RWPE1 (cell line): ENCODE measurements at places on chromosomes 3 and 15.

- DNase-seq = no peak
Observed at GRCh38 chr15:42584031-42584765, 8.8 kb downstream of the STARD9 start.

DNA sequence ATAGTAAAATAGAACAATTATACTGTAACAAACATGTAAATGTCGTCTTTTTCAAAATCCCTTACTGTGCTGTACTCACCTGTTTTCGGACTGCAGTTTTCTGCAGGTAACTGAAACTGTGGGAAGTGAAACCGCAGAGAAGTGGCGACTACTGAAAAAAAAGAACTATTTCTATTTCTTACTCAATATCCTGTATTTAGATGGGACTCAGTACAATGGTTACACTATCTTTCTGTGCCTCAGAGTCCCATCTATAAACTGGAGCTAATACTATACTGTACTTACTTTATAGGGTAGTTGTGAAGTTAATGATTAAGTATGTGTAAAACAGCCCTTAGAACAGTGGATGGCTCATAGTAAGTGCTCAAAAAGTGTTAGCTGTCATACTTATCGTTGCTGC is 14.3 kb upstream of the P2RY12 start:
- no peak for DNase-seq

DNA sequence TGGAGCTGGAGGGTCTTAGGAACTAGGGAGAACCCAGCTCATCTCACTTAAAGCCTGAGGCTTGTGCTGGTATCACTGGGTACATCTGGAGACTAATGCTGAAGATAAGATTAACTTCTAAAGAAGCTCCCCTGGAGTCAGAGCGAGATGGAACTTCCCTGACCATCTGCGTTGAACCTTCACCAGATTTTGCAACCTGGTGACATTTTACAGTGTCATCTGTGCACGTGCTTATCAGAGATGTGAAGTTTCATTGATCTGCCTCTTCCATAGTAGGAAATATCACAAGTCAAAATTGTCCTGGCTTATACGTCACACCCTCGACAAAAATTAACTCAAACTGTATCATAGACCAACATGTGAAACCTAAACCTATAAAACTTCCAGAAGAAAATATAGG is 395.5 kb downstream of the SHQ1 start:
- no peak for DNase-seq

DNA sequence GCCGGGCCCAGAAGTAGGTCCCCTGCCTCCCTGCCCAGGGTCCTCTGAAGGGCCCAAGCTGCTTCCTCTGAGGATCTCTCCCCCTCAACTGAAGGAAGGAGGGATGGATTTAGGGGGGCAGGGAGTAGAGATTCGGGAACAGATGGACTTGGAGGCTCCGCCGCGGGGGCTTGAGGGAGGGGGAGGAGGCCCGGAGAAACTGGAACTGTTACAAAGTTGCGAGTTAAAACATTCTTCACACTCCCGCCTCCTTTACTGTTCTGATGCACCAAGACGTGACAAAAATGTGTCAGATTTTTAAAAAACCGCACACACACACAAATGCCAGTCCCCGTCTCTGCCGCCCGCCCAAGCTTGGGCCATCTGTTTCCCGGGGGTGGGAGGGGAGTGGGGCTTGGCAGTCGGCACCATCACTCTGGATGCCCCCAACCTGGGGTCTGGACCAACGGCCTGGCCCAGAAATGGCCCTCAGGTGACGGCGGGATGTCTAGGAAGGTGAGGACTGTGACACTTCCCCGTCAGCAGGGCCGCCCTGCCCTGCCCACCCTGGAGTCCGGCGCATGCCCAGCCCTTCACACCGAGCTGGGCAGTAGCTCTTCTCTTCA is 25.0 kb upstream of the LINGO1 start:
- no peak for DNase-seq

DNA sequence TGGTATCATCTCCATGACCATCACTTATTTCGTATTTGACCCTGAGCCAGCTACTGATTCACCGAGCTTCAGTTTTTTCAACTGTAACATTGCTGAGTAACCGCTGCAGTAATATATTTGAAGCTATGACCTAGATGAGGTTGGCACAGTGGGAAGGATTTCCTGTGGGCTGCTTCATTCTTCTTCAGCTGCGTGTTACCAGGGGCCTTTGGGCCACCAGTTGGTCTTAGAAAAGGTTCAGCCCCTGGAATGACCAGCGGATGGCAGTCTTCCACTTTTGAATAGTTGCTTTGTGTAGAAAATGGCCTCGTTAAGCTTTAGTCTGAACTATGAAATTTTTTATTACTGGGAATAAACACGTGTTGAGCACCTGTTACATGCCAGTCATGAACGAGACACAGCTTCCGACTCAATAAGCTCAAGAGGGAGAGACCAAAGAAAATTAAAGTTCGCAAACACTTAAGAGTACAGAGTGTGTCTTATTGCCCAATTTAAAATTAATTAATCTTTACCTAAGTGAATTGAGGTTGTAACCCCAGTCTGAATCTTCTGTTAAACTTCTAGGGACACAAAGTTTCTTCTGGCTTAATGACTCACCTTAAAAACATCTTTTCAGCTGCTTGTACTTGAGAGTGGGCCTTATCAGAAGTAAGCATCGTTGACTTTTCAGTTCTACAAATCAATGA is 57.6 kb upstream of the NR2E3 start:
- peak; percentile 67 for DNase-seq

DNA sequence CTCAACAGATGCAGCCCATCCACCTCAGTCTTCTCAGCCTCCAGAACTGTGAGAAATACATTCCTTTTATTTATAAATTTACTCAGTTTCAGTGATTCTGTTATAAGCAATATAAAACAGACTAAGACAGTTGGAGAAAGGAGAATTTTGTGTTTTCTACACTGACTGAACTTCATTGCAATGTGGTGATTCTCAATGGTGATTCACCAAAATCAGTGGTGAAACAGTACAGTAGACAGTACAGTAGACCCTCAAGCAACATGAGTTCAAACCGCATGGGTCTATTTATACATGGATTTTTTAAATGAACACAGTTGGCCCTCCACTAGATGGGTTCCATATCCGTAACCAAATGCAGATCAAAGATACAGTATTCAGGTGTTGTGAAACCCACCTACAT is 403.1 kb upstream of the TGFBR2 start:
- no peak for DNase-seq

GRCh38 chr3:169980055-169980454 is 13.4 kb downstream of the SEC62 start:
- DNase-seq = no peak

DNA sequence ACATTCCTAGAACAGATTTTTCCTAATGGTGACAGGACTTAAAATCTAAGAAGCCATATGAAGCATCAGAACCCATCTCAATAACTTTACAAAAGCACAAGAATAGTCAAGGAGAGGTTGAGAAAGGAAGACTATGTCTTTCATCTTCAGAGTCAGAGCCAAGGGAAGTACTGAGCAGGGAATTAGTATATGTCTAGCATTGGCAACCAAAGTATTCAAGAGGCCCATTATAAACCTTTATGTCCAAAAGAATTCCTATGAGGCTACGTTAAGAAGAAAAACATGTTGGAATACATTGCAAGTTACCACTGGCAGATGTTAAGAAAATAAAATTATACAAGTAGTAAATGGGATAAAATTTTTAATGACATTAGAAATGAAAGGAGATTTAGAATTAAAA is 150.5 kb downstream of the MAGI1 start:
- no peak for DNase-seq

DNA sequence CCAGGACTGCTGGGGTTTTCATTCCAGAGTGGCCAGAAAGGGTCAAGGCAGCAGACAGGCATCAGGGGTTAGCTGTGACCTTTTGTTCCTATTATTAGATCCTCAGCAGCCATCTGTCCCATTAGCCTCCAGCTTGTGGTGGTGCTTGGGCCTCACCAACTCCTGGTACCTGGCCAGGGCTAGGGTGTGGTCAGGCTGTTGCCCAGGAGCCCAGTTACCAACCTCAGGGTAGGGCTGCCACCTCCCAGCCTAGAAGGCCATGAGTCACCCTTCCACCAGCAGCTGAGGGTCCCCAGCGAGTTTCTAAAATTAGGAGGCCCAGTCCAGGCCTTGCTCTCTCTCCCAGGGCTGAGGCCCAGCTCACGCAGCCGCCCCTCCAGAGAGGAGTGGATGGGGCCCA is 12.2 kb downstream of the TMEM43 start:
- peak; percentile 64 for DNase-seq

DNA sequence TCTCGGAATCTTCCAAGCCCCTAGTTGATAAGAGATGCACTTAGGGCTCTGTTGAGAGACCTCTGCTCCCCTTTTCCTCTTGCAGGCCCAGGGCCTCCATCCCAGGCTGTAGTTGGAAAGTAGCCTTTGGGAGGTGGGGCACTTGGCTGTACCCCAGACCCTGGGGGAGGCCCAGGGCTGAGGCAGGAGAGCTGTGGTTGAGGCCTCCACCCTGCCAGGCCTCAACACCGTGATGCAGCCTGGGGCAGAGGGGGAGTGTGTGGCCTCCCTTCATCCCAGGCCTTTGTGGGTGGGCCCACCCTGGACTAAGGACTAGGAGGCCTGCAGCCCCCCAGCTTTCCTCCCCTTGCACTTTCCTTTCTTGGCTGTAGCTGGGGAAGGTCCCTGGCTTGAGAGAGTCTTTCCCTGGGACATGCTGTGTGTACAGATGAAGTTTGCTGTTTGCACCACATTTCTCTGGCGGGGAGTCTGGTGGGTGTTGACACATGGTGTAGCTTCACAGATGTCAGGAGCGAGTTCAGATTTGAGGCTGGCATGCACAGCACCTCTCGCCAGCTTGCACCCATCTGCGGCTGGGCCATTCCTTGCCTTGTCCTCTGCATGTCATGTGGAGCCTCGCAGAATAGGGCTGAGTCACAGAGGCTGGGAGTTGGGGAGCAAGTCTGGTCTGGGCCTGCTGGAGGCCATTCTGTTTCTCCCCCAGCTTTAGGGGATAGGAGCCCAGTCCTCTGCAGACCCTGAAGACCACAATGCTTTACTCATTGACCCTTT is 13.7 kb downstream of the PLEKHO2 start:
- DNase-seq = no peak

GRCh38 chr15:77187751-77188464 is 117.0 kb upstream of the TSPAN3 start:
- no peak for DNase-seq

DNA sequence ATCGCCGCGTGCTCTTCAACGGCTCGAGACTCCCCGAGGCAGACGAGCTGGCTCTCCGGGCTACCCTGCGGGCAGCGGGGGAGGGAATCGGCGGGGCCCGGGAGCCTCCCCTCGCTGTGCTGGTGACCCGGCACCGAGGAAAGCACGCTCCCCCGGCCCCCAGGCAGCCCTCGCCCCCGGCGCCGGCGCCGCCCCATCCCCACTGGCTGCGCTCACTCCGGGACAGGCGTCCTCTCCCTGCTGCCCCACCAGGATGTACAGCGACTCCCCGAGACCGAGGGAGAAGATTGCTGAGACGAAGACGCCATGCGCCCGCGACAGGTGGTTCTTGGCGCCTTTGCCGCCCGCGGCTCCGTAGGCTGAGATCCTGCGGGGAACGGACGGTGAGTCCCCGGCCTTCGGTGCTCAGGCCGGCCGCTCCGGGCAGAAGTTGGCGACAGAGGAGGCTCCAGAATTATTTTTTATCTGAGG is 1.7 kb downstream of the LTK start:
- DNase-seq = no peak

DNA sequence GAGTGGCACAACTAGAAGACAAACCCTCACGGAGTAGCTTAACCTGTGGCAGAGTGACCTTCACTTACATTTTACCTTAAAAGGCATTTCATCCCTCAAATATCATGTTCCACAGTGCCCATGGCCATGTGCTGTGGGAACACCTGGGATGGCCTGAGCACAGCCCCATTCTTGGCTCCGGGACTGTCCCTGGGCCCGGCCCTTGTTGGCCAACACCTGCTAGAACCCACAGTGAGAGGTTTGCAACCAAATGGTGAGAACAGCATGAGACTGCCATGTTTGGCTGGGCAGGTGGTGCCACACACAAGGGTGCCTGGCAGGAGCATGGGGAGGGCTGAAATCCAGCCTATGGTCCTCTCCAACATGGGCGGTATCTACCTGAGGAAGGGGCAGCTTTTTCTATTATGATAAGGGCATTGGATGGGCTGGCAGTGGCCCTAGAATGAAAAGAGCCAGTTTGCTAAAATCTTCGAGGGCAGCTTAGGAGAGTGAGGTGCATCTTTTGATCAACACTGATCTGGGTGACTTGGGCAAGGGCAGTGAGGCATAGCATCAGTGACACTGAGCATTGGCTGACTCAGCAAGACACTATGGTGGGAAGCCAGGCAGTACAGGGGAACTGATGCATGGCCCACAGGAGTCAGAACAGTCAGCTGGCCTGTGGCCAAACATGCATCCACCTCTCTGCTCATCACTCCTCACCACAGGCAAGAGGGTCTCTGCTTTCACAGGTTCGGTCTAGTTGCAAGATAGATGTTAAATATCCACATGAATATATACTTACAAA is 53.9 kb downstream of the SYNM start:
- DNase-seq = no peak

GRCh38 chr15:44243141-44243540 is 45.4 kb upstream of the GOLM2 start:
- DNase-seq = no peak

DNA sequence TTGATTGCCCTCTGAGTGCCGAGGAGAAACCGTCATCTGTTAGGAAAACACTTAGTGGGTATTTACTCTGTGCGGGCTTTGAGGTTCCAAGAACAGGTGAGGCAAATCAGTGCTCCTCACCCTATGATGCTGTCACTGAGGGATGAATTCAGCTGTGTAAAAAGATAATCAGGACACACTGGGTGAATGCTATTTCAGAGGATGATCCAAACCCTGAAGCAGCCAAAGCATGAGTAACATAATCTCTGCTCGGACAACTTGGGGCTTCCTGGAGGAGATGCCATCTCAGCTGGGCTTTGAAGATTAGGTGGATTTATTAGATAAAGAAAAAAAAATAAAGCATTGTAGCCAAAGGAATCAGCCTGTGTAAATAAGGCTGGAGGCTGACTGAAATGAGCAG is 10.5 kb upstream of the GADL1 start:
- no peak for DNase-seq

DNA sequence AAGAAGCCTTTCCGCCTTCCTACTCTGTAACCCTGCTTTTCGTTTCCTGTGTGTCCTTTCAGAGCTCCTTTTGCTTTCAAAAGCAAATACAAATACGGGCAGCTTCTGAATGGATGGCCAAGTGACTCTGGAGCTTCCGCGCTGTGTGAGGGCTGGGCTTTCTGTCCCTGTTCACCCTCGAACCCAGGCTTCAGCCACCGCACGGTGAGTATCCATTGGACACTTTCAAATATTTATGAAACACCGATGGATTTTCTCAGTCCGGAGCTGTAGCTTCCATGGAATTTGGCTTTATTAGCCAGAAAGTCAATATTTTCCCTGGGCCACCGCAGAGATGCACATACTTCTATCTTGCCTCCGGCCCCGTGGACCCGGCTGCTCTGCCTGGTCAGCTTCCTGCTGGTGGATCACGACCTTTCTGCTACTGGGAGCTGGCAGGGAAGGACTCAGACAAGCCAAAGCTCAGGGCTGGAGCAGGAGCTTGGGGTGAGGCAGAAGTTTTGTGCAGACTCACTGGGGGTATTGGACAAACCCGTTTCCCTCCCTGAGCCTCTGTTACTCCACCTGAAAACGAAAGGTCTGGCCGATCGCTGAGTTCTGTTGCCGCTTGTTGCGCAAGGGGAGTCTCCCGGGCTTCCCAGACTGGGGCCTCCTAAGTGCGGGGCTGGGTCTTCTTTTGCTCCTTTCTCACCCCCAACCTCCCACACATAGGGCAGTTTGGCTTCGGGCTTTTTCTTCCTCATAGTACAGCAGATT is 63.6 kb downstream of the LINGO1 start:
- DNase-seq = peak; percentile 48

GRCh38 chr15:51366920-51367319 is 25.5 kb downstream of the GLDN start:
- peak; percentile 36 for DNase-seq

GRCh38 chr3:128879991-128880390 is 571 bp downstream of the ACAD9 start:
- DNase-seq = no peak
